Omental fat pad (tissue), 4 donors: ENCODE measurements at places on chromosomes 4 and X. TPM values are rescaled to one million over a fixed set of nuclear protein-coding genes. Genes with fewer than 3 reads are reported as not detected.

Gene ADH6
- 0.50 TPM for total RNA-seq

Gene CBLL2
- total RNA-seq: not detected

Gene MND1
- 1.6 TPM for total RNA-seq

Gene C4orf51
- not detected for total RNA-seq

Gene STATH
- total RNA-seq: not detected

- DNase-seq: no peak
Observed at GRCh38 chrX:48918301-48918642, 552 bp downstream of the PIM2 start.

GRCh38 chr4:145939441-145939750, 773 bp upstream of the ZNF827 start:
- no peak for DNase-seq

DNA sequence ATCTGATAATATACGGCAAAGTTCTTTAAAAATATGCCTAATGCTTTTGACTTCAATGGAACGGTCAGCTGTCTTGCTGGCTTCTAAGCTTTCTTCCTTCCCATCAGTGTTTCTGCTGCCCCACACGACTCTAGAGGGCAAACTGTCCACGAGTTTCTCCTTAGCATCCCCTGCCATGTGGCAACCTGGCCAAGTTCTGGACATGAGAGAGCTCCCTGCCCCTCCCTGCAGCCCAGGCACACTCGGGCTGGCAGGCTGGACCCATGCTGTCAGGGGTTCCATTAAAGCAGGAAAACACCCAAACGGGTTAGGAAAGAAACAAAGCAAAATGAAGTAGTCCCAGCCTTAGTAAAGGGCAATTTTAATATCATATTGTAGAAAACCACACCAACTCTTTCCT, 38.8 kb downstream of the KDR start:
- no peak for DNase-seq

- no peak for DNase-seq
Observed at GRCh38 chr4:15340902-15341732, 86.7 kb upstream of the C1QTNF7 start.

- DNase-seq: no peak
Observed at GRCh38 chr4:71732706-71733105, 51.2 kb downstream of the GC start.

DNA sequence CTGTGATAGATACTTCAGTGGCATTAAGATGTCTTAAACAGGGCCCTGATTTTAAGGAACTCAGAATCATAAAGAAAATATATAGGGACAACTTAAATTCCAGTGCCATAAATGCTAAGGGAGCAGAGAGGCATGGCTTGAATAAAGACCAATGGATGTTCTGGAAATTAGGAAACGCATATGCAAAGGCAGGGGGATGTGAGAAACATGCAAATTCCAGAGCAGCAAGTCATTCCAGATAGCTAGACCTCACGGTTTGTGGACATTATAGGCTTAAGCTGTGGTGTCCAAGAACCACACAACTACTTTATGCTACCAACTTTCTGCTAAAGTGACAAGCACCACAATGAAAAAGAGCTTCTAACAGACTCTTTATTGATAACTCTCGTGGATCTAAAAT, 132.6 kb upstream of the ANK2 start:
- DNase-seq: no peak

DNA sequence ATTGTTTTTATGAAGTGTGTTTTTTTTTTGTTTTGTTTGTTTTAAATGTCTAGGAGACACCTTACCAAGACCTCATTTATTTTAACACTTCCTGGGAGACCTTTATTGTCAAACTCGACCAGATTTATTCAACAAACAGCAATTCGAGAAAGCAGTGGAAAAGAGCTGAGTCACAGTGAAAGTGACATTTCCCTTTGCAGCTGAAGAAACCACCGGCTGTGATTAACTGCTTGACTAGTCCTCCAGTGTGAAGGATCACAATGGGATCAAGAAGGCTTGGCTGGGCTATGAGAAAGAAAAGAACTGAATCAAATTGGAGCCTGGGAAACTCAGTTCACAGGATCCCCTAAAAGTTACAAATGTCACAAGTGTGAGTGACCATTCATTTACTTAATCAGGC, 11.9 kb upstream of the ADH7 start:
- DNase-seq: no peak
